ENCODE measurements at places on chromosomes 1 and 21.

GRCh38 chr1:14487671-14488070, 110.8 kb upstream of the KAZN start:
- no peak for DNase-seq

- peak; percentile 52 for DNase-seq
These were observed 35.6 kb upstream of the TMEM61 start for GRCh38 chr1:54944610-54945392.

GRCh38 chr1:212794561-212795014, 2.9 kb downstream of the TATDN3 start:
- DNase-seq, result no peak

DNA sequence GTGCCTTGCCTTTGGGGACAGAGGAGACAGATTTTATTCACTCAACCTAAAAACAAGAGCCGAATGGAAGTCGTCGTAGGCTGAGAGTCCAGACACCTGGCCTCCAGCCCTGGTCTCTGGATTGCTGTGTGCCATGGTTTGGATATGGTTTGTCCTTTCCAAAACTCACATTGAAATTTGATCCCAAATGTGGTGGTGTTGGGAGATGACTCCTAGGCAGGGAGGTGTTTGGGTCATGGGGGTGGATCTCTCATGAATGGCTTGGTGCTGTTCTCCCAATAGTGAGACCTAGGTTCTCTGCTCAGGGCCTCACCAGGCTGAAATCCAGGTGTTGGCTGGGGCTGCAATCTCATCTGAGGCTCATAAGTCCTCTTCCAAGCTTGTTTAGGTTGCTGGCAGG, 75.5 kb downstream of the FOXD2 start:
- no peak for DNase-seq

GRCh38 chr1:6329851-6330250, 63.7 kb downstream of the ACOT7 start:
- DNase-seq, result no peak

DNA sequence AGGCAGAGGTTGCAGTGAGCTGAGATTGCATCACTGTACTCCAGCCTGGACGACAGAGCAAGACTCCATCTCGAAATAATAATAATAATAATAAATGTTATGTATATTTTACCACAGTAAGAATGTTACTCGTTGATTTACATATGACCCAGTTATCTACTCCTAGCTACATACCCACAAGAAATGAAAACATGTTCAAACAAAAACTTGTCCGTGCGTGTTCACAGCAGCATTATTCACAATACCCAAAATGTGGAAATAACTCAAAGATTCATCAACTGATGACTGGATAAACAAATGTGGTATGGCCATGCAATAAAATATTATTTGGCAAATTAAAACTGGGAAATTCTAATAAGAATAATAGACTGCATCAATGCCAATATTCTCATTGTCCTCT, 31.7 kb upstream of the ENSA start:
- no peak for DNase-seq

- DNase-seq, result no peak
These were observed 4.1 kb upstream of the CACNA1E start for GRCh38 chr1:181479137-181479745.

GRCh38 chr1:241485554-241485992, 34.0 kb downstream of the FH start:
- no peak for DNase-seq

- DNase-seq, result no peak
These were observed 164.9 kb downstream of the CAMTA1 start for GRCh38 chr1:6950001-6950765.

GRCh38 chr21:39611551-39612190, 1.1 kb upstream of the B3GALT5 start:
- DNase-seq, result no peak

DNA sequence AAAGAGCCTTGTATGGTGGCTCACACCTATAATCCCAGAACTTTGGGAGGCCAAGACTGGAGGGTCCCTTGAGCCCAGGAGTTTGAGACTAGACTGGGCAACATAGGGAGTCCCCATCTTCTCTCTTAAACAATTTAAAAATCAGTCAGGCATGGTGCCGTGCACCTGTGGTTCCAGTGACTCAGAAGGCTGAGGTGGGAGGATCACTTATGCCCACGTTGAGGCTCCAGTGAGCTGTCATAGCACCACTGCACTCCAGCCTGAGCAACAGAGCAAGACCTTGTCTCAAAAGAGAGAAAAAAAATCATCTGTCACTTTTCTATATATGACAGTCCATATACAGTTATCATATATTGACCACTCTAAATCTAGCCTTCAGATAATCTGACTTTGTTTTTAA, 658.3 kb downstream of the LTN1 start:
- DNase-seq, result no peak

GRCh38 chr1:66446261-66447001, 87.5 kb upstream of the SGIP1 start:
- no peak for DNase-seq

DNA sequence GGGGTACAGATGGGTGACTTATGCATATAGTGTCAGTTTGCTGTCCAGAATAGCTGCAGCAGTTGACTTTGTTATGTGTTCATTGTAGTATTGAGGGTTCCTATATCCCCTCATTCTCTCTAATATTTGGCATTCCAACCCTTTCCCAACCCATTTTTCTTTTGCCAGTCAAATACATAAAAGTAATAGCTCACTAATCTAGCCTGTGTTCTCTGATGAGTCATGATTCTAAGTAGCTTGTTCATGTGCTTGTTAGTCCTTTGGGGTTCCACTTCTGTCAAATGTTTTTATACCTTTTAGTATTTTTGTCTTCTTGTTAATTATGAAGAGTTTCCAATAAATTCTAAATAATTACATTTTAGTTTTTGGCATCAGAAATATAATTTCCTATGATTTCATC, 99.2 kb upstream of the MROH9 start:
- no peak for DNase-seq

DNA sequence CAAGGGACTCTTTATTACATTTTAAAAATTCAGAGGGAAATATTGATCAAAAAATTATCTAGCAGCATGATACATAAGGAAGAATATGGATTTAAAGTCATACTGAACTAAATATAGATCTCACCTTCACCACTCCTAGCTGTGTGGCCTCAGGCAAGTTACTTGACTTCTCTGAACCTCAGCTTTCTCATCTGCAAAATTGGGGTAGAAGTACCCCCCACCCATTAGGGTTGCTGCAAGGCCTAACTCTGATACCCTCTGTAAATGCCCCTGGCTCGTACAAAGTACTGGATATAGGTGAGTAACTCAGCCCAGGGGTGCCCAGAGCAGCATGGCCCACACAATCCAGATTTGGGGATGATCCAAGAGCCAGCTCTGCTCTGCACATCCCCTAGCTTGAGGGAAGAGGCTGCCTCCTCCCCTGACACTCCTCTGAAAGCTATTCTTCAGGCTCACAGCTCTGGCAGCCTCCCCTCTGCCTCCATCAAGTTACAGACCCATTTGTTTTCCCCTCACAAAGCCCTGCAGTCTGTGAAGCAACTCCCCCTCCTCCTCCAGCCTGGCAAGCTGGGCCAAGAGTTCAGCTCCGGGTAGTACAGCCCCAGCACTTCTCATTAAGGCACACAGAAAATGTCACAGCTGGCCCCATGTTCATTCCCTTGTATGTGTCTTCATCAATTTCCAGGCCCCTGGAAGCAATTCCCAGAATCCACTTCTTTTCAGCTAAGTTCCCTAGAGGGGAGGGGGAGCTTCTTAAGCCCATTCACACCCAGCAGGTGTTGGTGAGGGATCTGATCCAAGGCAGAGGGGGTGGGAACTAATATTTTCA, 143.7 kb downstream of the PLPP3 start:
- no peak for DNase-seq

DNA sequence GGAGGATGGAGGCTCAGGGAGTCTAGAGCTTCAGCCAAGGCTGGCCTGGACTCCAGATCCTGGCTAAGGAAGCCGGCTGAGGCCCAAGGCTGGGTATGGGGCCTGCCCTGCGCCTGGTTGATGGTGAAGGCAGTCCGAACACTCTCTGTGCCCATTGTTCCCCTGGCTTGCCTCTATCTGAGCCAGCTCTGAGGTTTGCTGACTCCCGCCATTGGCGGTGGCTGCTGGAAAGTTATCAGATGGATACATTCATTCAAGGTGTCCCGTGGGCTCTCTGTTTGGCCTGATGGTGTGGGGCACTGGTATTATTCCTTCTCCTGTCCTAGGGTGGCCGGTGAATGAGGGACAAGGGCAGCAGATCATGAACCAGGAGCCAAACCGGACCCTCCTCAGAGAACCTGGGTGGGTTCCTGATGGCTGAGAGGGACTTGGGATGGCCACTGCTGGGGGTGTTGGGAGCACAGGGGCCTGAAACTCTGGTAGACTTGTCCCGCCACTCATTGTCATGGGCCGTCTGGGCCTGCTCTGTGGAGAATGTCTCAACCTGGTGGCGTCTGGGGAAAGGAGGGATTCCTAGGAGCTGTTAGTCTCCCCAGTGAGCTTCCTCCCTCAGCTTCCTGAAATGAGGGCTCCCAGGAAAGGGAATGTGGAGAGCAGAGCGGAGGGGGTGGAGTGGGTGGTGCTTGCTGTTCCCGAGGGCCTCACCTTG, 22.2 kb downstream of the SLC26A9 start:
- DNase-seq, result no peak

- DNase-seq, result no peak
These were observed 5.2 kb upstream of the SEMA4A start for GRCh38 chr1:156148216-156148615.

- DNase-seq, result no peak
These were observed 79.7 kb upstream of the ARHGAP29 start for GRCh38 chr1:94316836-94317789.

GRCh38 chr1:52127181-52128180, 14.4 kb upstream of the ZFYVE9 start:
- DNase-seq, result no peak

GRCh38 chr1:156368889-156369684, at the start of gene RHBG:
RHBG (plus strand) TSS chr1:156369211; CDS start chr1:156369250, 39 bp downstream.
- DNase-seq, result no peak

GRCh38 chr1:201882665-201883132, 6.0 kb upstream of the SHISA4 start:
- no peak for DNase-seq

DNA sequence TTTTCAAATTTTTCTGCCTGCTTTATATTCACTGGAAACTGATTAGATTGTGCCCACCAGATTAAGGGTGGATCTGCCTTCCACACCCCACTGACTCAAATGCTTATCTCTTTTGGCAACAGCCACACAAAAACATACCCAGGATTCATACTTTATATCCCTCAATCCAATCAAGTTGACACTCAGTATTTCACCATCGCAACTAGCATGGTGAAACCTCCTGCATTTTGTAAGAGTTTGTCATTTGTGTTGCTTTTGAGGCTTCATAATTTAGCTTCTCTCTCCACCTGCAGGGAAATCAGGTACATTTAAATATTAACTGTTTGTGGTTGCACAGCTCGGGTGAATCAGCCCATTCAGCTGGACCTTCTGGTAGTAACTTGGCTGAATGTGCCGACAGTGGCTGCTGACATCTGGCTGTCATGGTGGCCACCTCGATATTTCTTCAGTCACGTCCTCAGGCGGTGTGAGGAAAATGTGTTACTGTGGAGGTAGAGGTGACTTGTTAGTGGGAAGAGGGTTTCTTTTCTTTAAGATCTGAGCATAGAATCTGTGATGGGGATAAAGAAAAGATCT, 224.0 kb downstream of the PTBP2 start:
- no peak for DNase-seq

DNA sequence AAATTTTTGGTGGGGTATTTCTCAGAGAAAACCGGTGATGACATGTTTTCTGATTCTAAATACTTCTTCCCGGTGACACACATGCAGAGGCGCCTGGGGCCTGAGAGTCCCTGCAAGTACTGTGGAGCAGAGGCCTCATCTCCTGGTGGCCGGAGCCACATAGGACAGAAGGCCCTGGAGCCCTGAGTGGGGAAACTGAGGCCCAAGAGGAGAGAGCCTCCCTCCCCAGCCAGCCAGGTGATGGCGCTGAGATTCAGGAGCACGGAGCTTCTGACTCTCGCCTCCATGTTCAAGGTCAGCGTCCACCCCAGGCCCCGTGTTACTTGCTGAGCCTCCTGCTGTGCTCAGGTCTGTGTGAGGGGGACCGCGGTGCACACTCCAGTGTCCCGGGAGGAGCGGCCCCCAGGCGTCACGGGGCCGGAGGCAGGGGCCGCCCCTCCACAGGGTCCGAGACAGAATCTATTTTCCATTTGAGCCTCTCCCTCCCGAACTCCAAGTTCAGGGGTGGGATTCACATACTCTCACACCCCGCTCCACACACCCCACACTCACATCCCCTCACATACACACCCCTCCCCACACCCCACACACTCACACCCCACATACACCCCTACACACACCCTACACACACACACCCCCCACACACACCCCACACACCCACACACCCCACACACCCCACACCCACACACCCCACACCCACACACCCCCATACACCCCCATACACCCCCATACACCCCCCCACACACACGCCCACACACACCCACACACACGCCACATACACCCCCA, 43.8 kb downstream of the SLX9 start:
- no peak for DNase-seq

DNA sequence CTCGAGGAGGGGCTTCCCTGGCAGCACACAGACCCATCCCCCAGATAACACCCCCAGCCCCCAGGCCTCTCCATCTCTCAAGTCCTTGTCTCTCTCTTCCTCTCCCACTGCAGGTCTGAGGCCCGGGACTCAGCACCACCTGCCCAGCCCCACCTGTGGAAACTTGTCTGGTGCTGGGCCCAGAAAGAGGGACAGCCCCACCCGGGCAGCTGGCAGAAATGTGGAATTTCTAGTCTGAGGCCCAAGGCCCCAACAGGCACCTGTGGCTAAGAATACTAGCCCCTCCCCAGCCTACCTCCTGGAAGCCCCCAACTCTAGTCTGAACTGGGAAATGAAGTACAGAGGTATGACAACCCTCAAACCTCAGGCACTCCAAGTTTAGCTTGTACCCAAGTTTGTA, 15.4 kb downstream of the TTC39A start:
- no peak for DNase-seq

DNA sequence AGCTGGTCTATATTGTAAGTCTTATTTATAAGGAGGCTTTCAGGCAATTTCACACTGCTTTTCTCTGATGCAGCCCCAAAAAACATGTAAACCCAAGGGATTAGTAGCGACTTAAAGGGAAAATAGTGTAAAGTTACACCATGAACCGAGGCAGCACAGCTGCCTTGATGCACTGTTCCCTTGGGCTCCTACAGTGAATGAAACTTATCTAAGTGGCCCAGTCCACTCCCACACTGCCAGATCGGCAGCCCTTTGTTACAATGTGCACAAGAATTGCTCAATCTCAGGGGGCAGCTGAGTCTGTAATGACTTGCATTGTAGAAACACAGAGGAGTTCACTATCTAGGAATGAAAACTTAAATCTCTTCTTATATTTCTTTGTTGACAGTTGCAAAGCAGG, 120.8 kb upstream of the ADGRL2 start:
- no peak for DNase-seq
